ENCODE measurements at places on chromosomes 3 and 15.

DNA sequence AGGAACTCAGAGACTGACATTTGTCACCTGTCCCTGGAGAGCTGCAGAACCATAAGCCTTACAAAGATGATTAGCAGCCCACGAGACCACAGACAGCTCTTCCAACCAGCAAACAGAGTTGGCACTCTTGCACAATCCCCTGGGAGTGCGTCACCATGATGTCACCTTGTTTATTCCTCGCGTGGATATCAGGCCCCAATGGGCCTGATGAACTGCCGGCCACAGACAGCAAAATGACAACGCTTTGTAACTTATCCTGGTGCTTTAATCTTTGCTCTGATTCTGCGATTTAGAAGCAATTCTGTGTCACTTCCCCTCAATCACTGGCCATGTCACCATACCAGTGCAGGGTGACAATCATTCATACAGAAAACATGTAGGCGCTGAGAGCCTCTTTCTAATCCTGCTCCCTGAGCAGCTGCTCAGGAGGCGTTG is 89.2 kb downstream of the TAMM41 start:
- DNase-seq = no peak

- no peak for DNase-seq
Measured at GRCh38 chr3:42225486-42226363, 40.3 kb downstream of the CCK start.

- DNase-seq = no peak
Measured at GRCh38 chr3:44436181-44436580, 41.3 kb downstream of the ZNF445 start.

DNA sequence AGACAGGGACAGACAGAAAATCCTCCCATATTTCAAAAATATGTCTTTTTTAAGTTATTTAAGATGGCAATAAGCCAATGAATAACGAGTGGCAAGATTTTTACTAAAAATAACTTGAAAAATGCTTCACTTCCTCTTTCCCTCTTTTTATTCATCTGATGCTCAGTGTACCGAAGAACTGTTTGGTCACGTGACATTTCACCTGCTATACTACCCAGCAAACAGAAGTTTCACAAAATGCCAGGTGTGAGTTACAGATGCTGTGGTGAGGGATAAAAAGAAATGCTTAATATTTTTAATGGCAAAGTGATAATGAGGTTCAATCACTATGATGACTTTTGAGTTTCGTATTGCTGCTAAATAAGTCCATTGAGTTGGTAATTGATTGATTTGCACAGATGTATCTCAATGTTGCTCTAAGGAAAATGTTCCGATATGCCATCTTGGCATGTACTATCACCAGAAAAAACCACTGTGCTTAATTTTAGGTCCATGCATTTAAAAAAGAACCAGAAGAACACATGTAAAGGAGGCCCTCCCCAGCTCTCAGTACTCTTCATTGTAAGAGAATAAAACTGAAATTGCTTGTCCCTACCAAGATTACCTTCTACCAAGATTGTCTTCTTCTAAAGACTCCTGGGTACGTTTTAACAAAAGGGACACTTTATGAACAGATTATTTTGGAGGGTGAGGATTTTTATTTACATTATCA is 26.0 kb upstream of the SEC62 start:
- DNase-seq = no peak

GRCh38 chr15:43483297-43484128 is 9.4 kb downstream of the TP53BP1 start:
- no peak for DNase-seq

GRCh38 chr15:41661518-41662225 is 1.5 kb downstream of the MGA start:
- no peak for DNase-seq

DNA sequence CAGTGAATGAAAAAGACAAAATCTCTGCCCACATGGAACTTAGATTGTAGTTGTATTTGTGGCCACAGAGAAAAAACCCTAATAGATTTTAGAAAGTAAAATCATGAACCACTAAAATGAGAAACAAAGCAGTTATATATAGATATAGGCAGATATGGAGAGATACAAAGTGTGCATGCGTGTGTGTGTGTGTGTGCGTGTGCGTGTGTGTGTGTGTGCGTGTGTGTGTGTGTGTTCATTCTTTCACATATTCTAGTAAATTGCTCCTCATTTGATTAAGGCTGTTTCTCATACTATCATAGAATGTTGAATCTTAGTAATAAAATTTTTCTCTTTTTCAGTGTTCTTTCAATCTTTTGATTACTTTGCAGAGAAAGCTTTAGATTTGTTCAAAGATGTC is 118.6 kb downstream of the DNAJB8 start:
- no peak for DNase-seq

- DNase-seq = peak; percentile 99
Measured at GRCh38 chr3:153221748-153222162, 59.7 kb downstream of the RAP2B start.

GRCh38 chr3:169871129-169871886 is 1.6 kb upstream of the LRRC31 start:
- no peak for DNase-seq

GRCh38 chr3:117587416-117587815 is 877.8 kb downstream of the TUSC7 start:
- DNase-seq = no peak

DNA sequence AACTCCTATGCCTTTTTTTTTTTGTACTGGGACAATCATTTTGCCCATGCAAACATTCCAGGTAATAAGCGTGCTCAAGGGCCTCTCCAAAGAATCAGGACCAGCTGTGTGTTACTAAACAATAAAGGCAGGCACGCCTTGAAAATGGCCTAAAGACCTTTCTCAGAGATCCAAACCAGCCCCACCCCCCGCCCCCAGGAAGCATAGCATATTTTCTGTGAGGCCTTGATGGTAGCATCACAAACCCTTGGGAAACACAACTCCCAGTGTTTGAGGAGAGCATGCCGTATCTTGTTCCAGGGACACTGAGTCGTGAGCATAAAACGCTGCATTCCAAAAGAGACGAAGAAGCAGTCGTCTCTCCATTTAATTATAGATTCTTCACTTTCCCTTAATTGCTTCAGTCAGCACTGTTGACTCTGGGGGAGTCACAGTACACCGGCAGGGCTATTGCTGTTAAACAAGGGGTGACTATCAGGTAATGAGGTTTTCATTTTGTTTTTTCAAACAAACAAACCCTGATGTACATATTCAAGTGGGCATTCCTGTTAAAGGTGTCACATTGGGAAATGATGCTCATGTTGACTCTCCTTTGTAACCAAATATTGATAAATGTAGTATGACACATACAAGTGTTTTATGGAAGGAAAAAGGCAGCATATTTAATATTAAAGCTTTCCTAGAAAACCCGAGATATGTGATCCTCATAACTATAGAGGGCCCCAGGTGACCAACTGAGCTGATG is 4.4 kb upstream of the TPM1 start:
- no peak for DNase-seq

- no peak for DNase-seq
Measured at GRCh38 chr3:19886404-19886803, 47.6 kb downstream of the EFHB start.

- DNase-seq = no peak
Measured at GRCh38 chr3:116331380-116331779, 113.9 kb downstream of the LSAMP start.

All from non-pigmented ciliary epithelial cell (primary cell).